T-helper 2 cell (primary cell): ENCODE measurements at places on chromosomes 4 and X.

GRCh38 chr4:10161146-10161545 lies 44.5 kb upstream of the WDR1 start:
- no peak for DNase-seq

- no peak for DNase-seq
These were observed 2.8 kb upstream of the TENM3 start for GRCh38 chr4:182240161-182241130.

GRCh38 chr4:32858971-32859370 lies 2138.8 kb downstream of the PCDH7 start:
- DNase-seq: no peak

GRCh38 chr4:121777625-121778024 lies 12.7 kb upstream of the SMIM43 start:
- DNase-seq: no peak

GRCh38 chr4:76892601-76893000 lies 5.3 kb downstream of the SOWAHB start:
- DNase-seq: no peak

DNA sequence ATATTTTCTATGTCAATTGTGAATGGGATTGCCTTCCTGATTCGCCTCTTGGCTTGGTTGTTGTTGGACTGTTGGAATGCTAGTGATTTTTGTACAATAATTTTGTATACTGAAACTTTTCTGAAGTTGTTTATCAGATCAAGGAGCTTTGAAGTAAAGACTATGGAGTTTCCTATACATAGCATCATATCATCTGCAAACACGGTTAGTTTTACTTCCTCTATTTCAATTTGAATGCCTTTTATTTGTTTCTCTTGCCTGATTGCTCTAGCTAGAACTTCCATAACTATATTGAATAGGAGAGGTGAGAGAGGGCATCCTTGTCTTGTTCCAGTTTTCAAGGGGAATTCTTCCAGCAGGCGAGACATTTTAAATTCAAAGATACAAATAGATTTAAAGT lies 226.5 kb downstream of the FBXO8 start:
- DNase-seq: no peak

DNA sequence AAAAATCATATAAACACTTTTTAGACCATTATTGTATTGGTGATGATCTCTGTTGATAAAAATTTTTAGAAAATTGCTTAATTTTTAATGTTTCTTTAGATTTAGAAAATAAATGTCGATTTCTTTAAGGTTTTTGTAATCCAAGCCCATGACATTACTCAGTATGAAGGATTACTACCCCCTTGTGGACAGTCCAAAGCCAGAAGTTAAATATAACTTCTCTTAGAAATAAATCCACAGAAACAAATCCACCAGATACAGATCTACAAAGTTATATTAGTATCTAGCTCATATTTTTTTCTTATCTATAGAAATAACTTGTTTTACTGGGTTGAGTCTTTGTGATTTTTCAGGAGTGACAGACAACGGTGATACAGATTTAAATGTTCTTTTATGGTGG lies 18.9 kb downstream of the TIFA start:
- no peak for DNase-seq

- no peak for DNase-seq
These were observed 597.1 kb downstream of the MID1IP1 start for GRCh38 chrX:39398215-39398962.

DNA sequence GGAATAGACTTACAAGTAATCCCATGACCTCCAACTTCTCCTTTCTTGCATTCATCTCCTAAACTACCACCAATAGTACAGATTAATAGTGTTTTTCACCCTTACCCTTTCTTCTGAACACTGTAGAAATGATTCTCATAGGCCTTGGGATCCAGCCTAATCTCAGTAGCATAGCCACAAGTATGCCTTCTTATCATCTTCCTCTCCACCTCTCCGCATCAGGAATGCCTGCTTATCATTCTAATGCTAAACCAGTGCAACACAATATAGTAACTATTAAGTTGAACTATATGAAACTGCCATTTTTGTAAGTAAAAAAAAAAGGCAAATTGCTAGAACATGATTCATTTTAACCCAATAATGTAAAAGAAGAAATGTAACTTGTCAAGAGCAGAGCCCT lies 79.5 kb upstream of the IL2 start:
- DNase-seq: no peak

DNA sequence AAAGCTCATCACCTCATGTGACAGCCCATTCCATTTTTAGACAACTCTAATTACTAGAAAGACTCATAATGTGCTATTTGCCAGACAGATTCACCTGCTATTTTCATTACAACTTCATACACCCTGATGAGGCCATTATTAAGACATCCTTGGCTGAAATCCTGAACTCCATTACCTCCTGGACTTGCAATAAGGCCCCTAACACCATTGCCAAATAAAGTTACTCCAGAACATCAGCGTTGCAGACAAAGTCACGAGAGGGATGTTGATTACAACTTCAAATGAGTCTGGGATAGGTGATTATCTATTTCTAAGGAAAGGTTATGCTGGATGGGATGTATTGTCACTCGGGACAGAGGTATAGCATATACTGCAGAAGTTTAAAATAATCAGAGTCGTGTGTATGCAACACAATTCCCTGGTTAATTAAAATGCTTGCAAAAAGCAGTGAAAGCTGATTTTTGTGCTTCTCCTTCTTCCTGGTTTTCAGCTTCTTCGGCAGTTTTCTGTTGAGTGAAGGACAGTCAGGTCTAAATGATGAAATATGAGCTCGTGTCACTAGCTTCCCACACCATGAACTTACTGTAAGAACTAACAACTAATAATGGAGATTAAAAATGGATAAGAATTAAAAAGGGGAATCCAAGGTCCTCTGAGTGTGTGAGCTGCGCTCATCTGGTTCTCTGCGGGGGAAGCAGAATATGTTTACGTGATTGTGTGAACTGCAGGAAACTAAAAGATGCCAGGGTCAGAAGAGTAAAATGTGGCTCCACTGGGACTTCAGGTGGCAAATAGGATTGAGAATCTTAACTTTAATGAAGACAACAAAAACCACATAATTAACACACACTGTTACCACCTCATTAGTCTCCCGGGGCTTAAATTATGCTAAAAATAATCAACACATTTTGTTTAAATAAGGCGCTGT lies 17.6 kb upstream of the SOD3 start:
- DNase-seq: no peak
